ENCODE measurements at places on chromosomes 4 and X.

- no peak for DNase-seq
These were observed 81.5 kb upstream of the GK2 start for GRCh38 chr4:79489506-79489905.

DNA sequence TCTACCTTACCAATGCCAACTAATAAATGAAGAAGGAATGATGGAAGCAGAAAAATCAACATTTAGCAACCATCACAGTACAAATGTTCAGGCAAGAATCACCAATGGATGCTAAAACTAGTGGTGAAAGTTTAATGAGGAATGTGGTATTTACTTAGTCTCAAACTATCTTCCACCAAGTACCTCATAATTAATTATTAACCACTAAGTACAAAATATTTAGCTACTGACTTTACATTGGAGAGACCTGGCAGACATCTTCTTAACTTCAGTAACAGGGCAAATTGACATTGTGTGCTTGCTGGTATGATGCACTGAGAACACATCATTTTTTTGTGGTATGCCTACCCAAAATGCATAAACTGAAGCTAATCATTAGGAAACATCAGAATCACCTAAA, 82.4 kb downstream of the DLG3 start:
- DNase-seq = no peak

DNA sequence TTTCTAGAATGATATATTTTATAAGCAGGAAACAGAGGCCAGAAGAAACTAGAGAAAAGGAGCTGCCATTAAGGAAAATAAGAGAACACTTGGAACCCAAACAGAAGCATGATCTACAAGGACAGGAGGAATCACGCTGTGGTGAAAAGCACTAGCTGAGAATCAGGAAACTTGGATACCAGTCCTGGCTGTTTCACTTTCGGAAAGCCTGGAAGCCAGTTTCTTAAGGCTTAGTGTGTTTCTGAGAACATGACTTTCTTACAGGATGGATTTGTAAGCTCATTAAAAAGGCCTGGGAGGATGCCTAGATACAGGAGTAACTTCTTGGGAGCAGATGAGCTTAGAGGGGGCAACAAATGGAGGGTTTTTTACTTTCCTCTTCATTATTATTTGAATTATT, 36.9 kb downstream of the TLL1 start:
- no peak for DNase-seq

DNA sequence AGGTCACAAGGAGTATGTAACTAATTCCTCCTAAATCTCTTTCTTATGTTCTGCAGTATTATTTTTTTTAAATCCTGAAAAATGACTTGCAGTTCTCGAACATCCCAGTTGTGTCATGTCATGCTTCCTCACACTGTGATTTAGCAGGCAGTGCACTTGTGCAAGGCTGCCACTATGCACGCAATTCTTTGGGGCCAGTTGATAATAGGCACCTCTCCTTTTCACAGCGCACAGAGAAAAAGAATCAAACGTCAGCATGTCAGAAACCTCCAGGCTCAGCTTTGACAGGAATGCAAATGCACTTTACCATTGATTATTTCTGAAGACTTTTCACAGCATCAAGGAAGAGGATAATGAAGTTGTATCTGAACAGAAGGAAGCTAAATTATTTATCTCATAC, 62.9 kb downstream of the FGF13 start:
- DNase-seq = no peak

DNA sequence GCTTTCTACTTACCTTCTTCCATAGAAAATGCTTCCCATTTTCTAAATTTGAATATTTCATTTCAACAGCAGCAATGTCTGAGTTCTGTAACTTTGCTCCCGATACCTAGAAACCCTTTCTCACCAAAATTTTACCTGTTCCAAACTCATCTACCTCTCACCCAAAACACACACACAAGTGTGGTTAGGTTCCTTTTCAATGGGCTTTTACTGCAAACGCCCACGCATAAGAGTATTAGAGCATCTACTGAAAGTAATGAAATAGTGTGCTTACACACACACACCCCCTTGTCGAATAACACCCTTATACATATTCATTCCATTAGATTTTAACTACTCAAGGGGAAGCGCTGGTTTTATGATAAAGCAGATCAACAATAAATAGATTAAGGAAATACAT, 610.3 kb upstream of the AADAT start:
- DNase-seq = no peak

GRCh38 chrX:13502590-13502989, 66.8 kb upstream of the EGFL6 start:
- DNase-seq = no peak

GRCh38 chr4:8010618-8011017, 71.0 kb upstream of the AFAP1 start:
- peak; percentile 99 for DNase-seq

- no peak for DNase-seq
These were observed 78.8 kb downstream of the CLDN22 start for GRCh38 chr4:183241322-183241640.

DNA sequence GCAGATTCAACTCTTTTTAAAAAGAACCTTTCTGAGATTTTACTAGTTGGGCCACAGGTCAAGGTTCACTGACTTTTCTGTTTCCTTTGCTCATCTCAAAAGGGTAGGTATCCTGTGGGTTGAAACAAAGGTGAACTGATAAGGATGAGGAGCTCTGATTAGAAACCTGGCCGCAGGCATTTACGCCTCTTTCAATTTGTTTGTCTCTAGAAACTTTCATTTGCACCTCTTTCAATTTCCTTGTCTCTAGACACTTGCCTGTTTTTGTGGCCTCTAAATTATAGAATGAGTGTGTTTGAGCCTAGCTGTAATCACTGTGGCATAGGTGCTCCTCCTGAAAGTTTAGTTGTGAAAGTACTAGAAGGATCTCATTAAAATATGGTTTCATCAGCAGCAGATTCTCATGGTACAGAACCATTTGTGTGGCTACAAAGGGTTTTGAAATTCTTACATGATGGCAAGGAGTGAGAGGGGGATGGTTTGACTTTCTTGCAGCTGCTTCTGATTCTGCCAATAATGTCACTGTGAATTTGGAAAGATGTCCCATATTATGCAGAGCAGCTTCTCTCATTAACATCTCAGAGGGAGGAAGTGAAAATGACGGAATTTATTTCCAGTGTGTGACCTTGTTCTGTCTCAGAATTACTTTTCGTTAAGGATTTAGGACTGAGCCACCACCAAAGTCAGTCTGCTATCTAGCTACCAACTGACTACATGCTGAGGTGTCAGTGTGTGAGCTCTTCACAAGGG, 142.2 kb downstream of the SH2D1A start:
- no peak for DNase-seq

DNA sequence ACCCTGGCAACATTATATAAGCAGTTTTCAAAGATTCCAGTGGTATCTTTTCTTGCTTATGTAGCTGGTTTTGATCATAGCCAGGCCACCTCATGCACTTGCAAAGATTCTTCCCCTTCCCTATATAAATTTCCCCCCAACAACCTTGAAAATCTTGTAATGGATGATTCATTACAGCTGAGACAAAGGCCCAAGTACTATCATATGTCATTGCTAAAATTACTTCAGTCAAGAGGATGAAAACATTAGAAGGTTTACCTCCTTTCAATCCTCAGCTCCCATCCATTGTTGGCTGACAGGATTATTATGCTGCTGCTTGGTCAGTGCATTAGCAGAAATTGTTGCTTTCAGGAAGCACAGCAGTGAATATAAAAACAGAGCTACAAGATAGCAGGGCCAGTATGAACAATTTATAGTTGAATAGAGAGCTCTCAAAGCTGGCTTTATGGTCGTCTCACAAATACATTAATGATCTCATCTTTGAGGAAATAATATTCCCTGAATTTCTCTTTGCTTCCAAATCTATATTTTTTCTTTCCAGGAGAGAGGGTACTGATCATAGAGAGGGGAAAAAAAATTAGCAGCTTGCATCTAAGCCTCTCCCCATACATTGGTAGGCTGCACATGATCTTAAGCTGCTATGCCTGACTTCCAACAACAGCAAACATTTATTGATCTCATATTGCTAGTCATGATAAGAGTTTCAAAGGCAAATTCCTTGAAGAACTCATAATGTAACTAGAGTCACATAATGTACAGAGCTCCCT, 7.7 kb upstream of the ARHGEF38 start:
- peak; percentile 13 for DNase-seq

- no peak for DNase-seq
These were observed 6.2 kb upstream of the RPS3A start for GRCh38 chr4:151093203-151093602.

GRCh38 chrX:53186351-53186750, 38.7 kb downstream of the KDM5C start:
- DNase-seq = no peak

GRCh38 chrX:72126048-72126415, 5.7 kb downstream of the RTL5 start:
- DNase-seq = peak; percentile 60

GRCh38 chrX:10633722-10634121, 13.3 kb upstream of the MID1 start:
- DNase-seq = no peak

DNA sequence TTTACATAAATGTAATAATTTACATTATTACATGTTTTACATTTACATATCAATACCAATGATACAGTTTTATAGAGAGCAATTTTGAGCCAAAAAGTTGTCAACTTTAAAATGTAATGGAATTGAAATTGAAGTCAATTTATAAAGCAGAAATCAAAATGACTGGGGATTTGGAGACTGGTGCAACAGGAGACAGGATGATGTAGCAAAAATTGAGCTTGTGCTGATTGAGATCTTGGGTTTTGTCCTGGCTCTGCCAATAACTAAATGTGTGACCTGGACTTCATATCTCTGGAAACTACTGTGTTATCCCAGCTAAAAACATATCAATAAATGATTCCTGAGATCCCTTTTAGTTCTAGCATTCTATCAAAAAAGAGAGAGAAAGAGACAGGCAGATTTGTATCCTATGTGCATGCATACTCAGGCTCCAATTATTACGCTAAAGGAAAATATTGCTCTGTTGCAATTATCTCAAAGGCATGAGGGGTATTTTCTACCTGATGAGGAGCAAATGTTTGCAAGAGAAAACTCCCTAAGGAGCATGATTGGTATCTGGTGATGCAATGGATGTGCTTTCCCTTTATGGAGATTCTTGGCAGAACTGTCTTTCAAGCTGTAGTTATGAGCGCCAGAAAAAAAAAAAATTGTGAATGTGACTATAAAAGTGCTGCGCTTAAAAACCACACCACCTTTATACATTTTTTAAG, 14.7 kb downstream of the EXOC1L start:
- DNase-seq = no peak

- DNase-seq = no peak
These were observed 897.4 kb downstream of the CENPC start for GRCh38 chr4:66647926-66648325.

- no peak for DNase-seq
These were observed 603.2 kb downstream of the STIM2 start for GRCh38 chr4:27463816-27464215.

GRCh38 chr4:71713611-71714203, 70.2 kb downstream of the GC start:
- DNase-seq = peak; percentile 58

DNA sequence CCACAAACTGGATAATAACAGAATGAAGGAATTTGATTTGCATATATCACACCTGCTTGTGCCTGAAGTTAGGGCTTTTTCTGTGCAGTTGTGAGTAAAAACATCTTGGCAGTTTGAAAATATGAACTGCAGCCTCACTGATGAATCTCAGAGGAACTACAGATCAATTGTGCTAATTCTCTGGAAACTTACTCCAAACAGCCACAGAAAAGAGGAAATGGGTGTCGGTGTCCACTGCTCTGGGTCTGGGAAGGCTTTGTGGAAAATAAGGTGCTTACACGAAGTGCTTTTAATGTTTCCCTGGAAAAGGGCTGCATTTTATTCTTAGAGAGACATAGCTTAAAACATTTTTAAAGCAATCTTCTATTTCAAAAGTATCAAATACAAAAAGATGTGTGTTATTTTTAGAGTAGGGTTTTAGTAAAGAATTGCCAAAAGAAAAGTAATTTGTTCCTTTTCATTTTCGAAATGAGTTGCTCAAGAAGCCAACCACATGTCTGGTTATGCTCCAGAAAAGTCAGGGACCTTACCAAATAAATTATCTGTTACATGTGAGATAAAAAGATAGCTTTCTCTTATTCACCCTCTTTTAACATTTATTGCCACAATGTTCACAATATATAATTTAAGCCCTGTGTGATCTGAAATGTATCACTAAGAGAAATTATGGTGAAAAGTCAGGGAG, 240.1 kb downstream of the FRAS1 start:
- DNase-seq = no peak

GRCh38 chr4:127993151-127993550, 27.9 kb downstream of the ABHD18 start:
- DNase-seq = no peak

DNA sequence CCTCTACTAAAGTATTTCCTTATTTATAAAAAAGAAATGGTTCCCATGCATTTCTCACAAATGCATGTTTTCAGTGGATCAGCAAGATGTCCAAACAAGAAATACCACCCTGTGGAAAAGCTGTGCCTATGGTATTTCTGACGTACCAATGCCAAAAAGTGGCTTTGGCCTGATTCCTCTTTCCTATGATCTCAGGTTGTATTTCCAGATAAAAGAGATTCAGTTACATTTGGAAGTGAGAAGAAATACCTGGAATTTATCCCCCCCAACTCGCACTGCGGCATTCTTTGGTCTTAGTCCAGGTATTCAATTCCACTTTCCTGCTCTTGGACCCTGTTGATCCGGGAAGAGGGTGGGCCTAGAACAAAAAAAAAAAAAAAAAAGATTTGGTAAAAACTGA, 815.9 kb upstream of the FRG1 start:
- no peak for DNase-seq

DNA sequence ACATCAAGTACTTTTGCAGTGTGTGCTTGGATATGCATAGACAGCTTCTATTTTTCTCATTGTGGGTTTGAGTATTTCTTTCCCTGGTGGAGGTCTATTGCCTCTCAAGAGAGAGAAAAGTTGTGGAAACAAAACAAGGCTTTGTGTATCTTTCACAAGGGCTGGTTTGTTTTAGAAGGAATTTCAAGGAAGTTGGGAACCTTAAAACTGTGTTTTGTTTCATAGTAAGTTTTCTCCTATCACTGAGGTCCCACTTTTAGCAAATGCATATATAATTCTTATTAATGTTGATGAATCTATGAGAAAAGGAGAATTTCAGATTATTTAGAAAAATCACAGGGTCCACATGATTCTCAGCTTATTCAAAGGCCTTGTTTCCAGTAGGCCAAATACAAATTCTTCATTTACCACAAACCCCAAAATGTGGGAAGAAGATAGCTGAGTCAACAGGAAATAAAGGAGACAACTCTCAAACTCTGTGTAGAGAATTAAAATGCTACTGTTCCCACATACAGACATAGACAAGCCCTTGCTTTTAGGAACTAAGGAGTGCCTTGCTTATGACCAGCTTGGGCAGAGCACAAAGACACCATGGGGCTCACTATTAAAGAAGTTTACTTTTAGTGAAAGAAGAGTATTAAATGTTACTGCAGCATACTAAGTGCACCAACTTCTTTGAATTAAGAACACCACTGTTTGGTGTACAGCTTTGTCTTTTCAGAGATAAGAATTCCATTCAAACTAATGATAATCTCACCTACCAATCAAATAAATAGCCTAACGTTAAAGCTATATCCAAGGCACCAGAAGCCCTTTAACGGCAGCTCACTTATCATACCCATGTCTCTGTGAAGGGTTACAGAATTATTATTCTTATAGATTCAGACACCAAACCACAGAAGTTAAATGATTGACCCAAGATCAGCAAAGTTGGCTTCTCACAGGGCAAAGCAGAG, 177.4 kb upstream of the LEF1 start:
- no peak for DNase-seq
